ENCODE measurements at places on chromosomes 16 and 17. TPM values are rescaled to one million over a fixed set of nuclear protein-coding genes. Genes with fewer than 3 reads are reported as not detected.

GRCh38 chr17:79809530-79810129 lies 12.8 kb upstream of the CBX8 start:
- DNase-seq, result no peak

GRCh38 chr16:61364990-61365389 lies 671.2 kb downstream of the CDH8 start:
- no peak for DNase-seq

- DNase-seq, result no peak
Measured at GRCh38 chr16:89050119-89050867, 43.4 kb upstream of the ACSF3 start.

- no peak for DNase-seq
Measured at GRCh38 chr17:41308251-41308917, 725 bp downstream of the KRTAP16-1 start.

- no peak for DNase-seq
Measured at GRCh38 chr16:78275420-78275819, 176.0 kb downstream of the WWOX start.

Gene FSCN2
- total RNA-seq, result 3.5 TPM

All from testis (tissue), 5 donors.